ENCODE measurements at places on chromosomes 5 and 9. TPM values are rescaled to one million over a fixed set of nuclear protein-coding genes. Genes with fewer than 3 reads are reported as not detected.

Gene ROPN1L
- not detected for total RNA-seq

Gene PCDHGB4
- total RNA-seq: 9.9 TPM

Gene TPM2
- 1,042 TPM for total RNA-seq

Gene GRXCR2
- not detected for total RNA-seq

Gene PCDHB2
- 23.0 TPM for total RNA-seq

Gene SPOCK1
- 89.4 TPM for total RNA-seq

Gene PRKACG
- 5.1 TPM for total RNA-seq

Gene SVEP1
- 2.7 TPM for total RNA-seq

Gene ADGRD2
- 1.0 TPM for total RNA-seq

Gene PTGR1
- total RNA-seq: 110 TPM

All from prostate gland (tissue), 2 donors.